AG04450 (cell line): ENCODE measurements at places on chromosomes 5 and 9.

DNA sequence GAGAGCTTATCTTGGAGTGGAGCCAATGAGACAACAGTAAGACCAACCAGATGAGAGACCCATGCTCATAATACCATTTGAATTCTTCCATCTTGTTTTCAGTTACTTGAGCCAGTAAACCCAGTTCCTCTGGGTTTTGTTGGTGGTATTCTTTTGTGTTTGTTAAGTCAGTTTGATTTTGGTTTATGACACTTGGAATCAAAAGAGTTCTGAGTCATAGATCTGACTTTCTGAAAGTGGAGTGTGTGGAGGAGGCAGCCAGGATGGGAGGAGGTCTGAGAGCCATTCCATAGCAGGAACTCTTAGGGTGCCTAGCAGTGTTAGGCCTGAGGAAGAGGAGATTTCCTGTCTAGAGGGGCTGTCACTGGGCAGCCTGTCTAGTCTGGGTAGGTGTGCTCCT is 24.6 kb upstream of the PANK3 start:
- no peak for DNase-seq

DNA sequence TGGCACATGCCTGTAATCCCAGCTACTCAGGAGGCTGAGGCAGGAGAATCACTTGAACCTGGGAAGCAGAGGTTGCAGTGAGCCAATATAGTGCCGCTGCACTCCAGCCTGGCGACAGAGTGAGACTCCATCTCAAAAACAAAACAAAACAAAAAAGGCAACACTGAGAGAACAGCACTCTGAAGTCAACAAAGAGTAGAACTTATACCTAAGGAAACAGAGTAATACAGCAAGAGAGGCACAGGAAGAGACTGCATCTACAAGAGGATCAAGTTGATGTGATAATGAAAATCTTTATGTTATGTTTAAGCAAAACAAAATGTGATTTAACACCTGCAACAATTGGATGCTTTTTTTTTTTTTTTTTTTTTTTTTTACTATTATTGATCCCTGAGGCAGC is 33.1 kb downstream of the FYB1 start:
- DNase-seq, result no peak

DNA sequence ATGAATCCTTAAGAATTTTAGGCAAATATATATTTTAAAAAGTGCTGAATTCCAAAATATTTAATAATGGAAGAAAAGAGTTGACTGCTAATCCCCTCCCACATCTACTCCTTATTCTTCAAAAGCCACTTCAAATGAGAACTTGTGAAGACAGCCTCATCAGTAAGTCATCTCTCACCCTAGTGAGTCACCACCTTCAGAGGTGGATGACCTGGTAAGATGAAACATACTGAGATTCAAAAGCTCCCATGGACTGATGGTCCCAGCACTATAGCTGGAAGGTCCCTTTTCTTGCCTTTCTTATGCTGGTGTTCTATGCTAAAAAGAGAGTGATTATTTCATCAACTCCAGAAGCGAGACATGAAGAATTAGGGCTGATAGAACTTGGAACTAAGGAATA is 37.8 kb upstream of the SPDL1 start:
- no peak for DNase-seq

- DNase-seq, result no peak
Observed at GRCh38 chr5:2378976-2379375, 372.5 kb downstream of the IRX2 start.

DNA sequence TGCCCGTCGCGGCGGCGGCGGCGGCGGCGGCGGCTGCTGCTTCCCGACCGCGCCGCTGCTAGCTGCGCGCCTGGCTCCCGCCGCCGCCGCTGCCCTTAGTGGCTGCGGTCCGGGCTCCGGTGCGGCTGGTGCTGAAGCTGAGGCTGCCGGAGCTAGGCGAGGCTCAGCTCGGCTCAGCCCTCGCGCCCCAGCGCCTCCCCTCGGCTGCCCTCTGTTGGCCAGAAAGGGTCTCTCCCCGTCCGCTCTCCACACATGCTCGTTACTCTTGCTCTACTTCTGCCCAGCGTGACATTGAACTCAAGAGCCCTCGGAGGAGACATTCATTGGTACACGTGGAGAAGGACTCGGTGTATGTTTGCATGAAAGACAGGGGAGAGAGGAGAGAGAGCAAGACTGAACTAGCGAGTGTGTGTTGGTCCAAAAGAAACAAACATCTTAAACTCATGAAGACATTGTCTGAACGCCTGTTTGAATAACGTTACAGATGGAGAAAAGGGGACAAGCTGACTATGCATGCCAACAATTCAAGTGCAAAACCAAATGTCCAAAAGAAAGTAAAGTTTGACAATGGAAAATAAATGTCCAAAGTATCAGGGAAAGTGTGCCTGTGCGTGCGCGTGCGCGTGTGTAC is at the start of gene HCN1:
Gene HCN1, minus strand, starts transcription at position 175 of the 631 bp plus-strand sequence.
- DNase-seq, result no peak

DNA sequence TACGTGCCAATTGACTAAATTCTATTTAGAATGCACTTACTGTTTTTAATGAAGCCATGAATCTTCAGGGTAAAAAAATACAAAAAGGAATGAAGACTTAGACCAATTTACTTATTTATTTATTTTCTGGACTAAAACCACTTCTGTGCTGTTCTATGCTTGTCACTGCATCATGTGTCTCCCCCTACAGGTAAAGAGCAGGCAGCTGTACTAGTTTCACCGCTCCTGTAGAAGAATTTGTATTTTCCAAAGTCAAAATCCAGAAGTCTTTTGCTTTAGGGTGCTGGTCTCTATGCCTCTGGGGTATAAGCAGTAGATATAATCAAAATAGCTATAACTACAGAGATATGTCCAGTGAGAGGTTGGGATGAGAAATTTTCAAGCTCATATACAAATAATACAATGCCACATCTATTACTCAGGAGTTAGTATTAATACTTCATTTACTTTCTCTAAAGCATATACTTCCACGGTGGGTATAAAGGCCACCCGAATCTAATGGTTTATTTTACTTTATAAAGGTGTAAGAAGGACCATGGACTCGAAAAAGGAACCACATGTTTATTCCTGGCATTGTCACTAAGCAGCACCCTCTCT is 591.5 kb downstream of the RAB3C start:
- DNase-seq, result peak; percentile 70
